ENCODE measurements at places on chromosomes 7 and 10.

DNA sequence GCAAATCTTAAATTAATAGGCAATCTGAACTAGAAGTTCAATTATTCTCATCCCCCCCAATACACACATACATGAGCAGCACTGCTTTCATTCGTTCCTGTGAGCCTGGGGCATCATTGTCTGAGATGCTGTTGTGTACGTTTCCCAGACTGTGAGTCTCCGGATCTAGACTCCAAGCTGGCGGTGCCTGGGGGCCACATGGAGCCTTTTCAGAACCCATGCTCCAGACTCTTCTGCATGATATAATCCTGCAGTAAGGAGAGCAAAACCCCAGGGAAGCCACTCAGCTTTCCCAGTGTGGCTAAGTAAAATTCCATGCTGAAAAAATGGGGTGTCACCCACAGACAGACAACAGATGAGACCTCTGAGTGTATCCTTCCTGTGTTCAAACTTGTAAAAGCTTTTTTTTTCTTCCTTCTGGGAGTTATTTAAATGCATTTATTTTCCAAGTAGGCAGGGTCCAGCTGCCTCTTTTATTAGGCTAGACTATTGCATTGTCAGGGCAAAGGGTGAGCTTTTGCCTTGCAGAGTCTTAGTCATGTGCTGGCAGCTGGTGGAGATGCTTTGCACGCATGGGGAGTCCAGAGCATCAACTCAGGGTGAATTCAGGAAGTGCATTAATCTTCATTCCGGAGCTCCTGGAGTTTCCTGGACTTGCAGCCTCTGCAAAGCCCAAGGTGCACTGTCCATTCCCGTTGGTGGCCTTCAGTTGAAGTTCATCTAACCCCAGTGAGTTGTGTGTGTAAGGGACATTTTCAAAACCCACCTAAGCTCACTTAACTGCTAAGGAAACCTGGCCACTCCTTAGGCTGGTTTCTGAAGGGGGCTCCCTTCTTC lies 185.7 kb upstream of the ADO start:
- peak; percentile 91 for DNase-seq

GRCh38 chr10:13139676-13140075 lies 21.7 kb upstream of the MCM10 start:
- DNase-seq = no peak

DNA sequence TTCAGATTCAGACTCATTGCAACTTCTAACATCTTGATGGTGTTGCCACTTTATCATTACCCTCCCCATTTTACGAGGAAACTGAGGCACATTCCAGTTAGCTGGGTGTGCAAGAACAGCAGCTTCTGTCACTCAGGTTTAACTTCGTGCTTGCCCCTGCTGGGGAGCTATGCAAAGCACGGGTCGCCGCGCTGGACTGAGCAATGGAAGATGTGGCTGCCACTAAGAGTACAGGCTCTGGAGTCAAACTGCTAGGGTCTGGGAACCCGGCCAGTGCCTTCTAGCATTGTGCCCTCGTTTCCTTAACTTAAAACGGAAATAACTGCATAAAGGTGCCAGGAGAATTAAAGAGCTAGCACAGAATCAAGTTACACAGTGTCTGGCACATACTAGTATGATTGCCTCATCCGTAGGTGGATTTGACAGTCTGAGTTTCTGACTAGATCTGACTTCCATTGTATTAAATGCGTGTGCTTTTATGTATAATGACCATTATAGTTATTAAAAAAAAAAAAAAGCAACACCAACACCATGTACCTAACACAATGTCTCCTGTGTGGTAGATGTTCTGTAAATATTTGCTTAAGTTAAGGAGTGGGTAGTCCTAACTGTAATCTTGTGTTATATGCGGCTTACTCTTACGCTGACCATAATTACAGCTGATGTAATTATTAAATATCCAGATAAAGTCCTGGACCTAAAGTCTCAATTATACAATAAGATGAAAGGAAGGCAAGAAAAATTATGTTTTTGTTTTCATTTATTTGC lies 842 bp downstream of the ZNF22 start:
- DNase-seq = peak; percentile 76

DNA sequence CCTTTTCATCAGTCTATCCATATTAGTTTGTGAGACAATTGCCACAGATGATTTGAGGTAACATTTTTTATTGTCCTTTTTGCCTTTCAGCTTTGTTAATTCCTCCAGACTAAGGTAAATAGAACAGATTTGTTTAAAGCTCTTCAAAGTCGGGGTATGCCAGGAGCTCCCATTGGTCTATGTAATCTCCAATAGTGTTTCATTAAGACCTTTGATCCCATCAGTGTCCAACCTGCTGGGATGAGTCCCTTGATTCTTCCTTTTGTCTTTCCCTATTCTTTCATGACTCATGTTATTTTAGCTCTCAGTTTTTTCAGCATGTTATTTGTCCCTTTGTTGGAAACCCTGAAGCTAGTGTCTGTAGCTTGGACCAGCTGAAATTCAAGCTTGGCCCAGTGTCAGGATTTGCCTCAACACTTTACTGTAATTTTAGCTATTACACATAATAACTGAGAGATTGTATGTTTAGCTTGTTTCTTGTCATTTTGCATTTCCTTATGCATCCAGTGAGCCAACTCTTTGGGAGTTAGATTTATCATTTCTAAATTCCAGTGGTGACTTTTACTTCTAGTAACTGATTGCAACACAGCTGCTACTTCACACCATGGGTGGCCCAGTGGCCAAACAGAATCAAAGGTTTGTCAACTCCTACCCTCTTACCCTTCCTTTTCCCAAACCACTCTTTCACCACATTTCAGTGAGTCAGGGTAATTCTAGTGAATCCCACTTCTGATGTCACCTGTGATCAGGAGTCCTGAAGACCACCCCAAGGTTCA lies 15.3 kb downstream of the AGBL3 start:
- no peak for DNase-seq

DNA sequence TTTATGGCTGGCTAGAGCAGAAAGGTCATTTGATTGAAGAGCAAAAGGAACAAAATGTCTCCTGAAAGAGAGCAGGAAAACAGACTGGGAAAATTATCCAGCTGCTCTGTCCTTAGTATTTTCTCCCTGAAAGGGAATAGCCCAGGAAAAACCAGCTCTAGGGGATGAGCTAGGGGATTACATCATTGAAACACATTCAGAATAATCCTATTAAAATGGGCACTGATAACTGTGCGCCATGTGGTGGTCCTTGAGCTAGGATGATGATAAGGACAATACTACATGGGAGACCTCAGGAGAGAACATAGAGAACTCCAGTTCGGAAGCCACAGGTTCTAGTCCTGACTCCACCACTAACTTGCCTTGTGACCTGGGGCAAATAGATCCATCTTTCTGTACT lies 873.8 kb downstream of the TYW1 start:
- DNase-seq = no peak

- DNase-seq = no peak
Observed at GRCh38 chr7:3370068-3370830, 69.2 kb downstream of the SDK1 start.

DNA sequence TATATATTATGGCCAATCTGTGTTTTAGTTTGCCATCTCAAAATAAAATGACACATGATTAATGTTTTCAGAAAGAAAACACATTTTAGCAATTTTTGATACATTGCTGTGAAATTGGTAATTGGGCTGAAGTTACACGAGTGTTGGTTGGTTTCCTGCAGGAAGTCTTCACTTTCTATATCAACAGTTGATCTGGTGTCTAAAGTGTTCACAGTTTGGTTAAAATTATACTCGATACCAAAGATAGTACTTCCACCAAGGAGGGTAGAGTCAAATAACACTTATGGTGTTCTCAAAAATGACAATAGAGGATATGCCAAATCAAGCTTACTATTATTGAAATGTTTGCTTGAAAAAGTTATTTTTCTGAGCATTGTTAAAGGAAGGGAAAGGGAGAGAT lies 120.3 kb upstream of the GLCCI1 start:
- no peak for DNase-seq

DNA sequence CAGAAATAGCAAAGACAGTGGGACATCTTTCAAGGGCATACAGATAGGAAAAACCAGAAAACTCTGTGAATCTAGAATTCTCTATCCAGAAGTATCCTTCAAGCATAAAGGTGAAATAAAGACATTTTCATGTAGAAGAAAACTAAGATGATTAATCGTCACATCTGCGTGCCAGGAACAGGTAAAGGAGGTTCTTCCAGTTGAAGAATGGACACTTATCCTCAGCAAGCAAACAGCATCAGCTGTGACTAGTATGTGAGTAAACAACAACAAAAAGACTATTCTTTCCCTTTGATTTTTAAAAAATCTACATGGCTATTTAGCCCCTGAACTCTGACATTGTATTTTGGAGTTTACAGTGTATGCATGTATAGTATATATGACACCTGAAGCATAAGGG lies 124.9 kb downstream of the LRMDA start:
- no peak for DNase-seq

DNA sequence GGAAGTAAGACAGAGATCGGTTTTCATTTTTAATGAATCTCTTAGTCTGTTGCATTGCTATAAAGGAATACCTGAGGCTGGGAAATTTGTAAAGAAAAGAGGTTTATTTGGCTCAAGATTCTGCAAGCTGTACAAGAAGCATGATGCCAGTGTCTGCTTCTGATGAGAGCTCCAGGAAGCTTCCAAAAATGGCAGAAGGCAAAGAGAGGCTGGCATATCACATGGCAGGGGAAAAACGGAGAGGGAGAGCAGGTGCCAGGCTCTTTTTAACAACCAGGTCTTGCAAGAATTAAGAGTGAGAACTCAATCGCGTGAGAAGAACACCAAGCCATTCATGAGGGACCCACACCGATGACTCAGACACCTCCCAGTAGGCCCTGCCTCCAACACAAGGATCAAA lies 125.0 kb upstream of the THSD7A start:
- DNase-seq = no peak

DNA sequence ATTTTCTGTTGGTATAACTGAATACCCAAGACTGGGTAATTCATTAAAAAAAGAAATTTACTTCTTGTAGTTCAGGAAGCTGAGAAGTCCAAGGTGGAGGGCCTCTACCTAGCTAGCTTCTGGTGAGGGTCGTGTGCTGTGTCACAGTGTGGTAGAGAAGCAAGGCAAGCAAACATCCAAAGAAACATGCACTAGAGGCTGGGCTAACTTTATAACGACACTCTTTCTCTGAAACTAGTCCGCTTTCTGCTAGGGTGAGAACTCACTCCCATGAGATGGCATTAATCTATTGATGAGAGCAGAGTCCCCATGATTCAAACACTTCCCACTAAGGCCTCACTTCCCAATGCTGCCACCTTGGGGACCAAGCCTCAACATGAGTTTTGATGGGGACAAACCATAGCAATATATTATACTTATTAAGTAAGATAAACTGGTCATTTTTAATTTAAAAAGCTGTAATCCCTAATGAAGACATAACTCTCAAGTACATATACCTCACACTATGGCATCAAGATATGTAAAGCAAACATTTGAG lies 50.8 kb downstream of the PHYHIPL start:
- no peak for DNase-seq

- DNase-seq = peak; percentile 74
Observed at GRCh38 chr10:58513188-58514110, 777 bp downstream of the BICC1 start.

GRCh38 chr10:98466861-98467505 lies 20.2 kb upstream of the HPS1 start:
- DNase-seq = no peak

DNA sequence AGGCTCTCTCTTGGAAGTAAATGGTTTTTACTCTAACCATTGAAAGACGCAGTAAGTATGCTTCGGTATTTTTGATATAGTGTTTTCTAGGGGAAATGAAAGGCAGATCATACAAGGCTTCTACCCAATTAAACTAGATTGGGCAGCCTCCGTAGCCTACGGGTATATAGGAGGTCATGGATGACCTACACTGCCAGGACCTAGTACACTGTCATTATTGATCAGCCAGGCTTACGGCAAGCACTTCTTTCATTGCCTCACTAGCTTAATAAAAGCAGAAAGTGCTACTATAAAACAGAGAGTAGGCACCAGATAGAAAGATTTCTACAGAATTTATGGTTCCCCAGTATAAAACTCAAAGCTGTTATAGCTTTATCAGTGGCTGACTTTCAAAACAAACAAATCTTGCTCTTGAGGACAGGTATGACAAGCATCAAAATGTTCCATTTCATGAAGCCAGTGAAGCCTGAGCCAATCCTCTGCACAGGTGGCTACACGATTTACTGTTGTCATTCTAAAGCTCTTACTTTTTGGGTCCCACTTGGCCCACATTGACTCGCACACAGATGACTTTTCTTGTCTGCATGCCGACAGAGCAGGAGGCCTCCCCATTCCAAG lies 358.1 kb downstream of the THSD7A start:
- no peak for DNase-seq

GRCh38 chr7:102412548-102412947 lies 16.4 kb downstream of the PRKRIP1 start:
- DNase-seq = no peak

DNA sequence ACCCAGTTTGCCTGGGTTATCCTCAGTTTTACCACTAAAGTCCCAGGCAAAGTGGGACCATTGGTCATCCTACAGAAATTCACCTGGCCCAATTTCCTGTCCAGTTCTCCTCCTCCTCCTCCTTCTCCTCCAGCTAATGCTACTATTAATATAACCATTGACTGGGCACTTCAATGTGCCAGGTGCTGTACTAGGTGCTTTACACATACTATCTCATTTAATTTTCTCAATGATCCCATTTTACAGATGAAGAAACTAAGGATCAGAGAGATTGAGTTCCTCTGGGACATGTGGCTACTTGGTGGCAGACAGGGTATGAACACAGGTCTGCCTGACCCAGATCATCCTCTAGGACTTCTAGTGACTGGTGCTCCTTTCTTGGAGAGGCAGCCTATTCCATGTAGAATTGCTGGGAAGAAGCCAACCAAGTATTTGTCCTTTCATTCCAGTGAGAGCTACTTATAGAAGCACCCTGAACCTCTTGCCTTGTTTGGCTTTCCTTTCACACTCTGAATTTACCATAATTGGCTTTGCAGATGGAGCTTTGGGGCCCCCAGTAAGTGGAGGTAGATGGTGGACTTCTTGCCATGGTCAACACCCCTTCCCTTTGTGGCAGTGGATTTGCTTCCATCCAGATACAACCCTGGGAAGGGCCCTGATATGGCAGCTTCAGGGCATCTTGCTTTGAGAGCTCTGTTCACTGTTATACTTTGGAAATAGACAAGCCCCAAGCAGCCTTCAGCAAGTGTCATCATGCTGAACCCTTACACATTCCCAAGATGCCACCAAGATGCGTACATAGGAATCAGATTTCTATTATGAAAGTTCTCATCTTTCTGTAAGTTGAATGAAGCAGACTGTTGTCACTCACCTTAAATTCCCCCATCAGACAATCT lies 78.7 kb downstream of the MYOF start:
- no peak for DNase-seq

GRCh38 chr7:159212226-159212625 lies 67.6 kb upstream of the VIPR2 start:
- no peak for DNase-seq

DNA sequence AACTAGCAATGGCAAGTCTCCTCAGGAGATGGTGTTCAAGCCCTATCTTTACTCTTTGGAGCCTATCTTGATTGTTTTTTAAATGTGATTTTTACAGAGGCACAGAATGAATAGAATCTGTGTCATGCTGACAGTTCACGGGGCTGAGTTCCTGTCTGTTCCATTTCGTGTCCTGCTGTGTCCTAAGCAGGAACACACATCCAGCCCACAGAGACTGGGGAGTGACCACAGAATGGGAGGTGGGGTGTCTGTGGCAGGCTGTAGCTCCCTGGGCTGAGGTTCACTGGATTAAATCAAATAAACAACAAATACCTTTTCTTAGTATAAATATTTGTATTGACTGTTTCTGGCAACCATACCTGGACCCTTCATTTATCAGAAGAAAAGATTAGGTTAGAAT lies 73.4 kb upstream of the CARD11 start:
- no peak for DNase-seq
